ENCODE measurements at places on chromosomes 12 and 14.

DNA sequence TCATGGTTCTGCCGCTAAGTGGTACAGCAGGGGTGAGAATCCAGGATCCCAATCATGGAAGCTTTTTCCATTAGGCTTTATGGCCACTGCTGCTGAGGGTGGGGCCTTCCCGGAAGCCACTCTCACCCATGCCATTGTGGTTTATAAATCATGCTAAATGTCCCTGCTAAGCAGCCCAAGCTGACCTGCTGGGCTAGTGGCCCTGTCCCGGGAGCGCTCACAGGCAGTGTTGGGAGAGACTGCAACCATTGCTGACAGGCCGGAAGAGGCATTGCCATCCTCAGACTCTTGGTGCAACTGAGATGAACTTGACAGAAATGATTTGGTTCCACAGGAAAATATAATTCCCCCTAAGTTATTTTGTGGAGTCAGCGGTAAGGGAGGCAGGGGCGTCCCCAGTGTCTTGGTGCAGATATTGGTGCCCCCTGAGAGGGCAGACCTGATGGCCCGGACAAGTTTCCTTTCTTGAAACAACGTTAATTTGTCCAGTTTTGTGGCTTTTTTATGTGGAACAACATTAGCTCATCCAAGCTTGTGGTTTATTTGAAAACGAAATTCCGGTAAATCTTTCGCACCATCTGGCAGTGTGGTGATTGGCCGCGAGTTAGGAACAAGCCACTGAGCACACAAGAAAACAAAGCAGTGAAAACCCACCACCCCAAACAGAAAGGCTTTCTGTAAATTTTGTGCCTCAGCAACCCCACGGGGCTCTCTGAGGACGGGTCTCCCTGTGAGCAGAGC is 82.3 kb downstream of the SSPN start:
- DNase-seq: no peak
- H3K4me1 ChIP-seq: peaks cover 15% of the 10 kb centered on the region
- H3K27ac ChIP-seq: no peak overlapping the region
- no peak overlapping the region for H3K4me3 ChIP-seq

DNA sequence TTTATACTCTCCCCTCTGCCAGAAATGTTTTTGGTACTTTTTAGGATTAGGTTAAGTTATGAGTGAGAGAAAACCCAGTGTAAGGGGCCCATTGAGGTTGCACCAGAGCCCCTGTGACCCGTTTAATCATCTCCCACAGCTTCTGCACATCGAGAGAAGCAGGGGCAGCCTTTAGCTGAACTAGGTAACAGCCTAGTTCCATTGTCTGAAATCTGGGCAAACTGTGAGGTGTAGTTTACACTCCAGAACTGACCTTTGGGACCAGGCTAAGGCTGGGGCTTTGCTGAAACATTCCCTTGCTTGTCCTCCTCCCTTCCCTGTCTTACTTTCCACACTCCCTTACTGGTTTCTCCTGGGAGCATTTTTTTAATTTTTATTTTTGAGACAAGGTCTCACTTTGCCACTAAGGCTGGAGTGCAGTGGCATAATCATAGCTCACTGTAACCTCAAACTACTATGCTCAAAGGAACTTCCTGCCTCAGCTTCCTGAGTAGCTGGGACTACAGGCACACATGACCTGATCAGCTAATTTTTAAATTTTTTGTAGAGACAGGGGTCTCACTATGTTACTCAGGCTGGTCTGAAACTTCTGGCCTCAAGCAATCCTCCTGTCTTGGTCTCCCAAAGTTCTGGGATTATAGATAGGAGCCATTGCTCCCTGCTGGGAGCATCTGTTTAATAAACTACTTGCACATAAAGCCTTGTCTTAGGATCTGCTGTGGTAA is 25.9 kb upstream of the DHRS2 start:
- no peaks in the 10 kb centered on the region for H3K27me3 ChIP-seq
- no peak overlapping the region for H3K27ac ChIP-seq
- H3K36me3 ChIP-seq: no peaks in the 10 kb centered on the region
- no peak for DNase-seq

DNA sequence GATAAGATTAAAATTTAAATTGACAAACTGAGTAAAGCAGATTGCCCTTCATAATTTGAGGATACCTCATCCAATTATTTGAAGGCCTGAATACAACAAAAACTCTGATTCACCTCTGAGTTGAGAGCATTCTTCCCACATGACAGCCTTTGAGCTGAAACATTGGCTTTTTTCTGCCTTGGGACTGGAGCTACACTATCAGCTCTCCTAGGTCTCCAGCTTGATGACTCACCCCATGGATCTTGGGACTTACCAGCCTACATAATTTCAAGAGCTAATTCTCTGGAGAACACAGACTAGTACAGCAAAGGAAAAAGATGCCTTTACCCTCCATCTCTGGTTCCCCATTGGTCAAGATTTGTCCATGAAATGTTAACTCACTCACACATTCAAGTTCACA is 555.1 kb downstream of the FOXG1 start:
- H3K36me3 ChIP-seq: no peaks in the 10 kb centered on the region
- no peak overlapping the region for H3K27ac ChIP-seq
- no peaks in the 10 kb centered on the region for H3K4me1 ChIP-seq
- no peak overlapping the region for H3K4me3 ChIP-seq
- no peaks in the 10 kb centered on the region for H3K27me3 ChIP-seq
- DNase-seq: no peak

DNA sequence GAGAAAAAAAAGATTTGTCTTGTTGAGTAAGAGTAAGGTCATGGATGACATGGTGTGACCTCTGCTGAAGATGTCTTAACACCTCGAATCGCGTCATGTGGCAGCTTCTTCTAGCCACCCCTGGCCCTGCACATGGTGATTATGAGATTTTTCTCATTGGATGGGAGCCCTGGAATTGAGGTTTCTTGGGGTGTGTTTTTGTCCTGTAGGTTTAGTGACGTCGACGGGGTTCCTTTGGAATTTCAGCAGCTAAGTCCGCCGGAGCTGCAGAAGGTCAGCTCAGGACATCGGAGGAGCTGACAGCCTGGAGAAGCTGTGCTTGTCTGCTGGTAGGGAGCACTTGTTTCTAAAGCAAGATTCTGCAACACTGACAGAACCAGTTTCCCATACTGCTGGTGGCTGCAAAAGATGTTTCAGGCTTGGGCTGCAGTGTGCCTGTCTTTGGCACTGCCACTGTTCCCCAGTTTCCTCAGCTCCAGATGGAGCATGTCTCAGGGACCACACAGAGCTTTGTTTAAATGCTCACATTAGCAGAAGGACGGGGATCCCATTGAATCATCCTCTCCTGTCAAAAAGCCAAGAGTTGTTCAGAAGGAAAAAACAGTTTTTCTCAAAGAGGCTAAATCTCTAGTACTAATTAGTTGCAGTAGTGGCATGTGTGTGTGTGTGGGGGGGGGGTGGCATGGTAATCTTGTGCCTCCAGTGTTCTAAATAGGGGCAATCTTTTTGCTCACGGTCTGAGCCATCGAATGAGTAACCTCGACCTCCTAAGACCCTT is 5.2 kb upstream of the FOS start:
- DNase-seq: peak; percentile 56
- no peaks in the 10 kb centered on the region for H3K27me3 ChIP-seq
- no peak overlapping the region for H3K27ac ChIP-seq

GRCh38 chr12:56781726-56782125 is 18.6 kb downstream of the HSD17B6 start:
- H3K36me3 ChIP-seq: no peaks in the 10 kb centered on the region
- no peak for DNase-seq
- H3K27me3 ChIP-seq: no peaks in the 10 kb centered on the region

DNA sequence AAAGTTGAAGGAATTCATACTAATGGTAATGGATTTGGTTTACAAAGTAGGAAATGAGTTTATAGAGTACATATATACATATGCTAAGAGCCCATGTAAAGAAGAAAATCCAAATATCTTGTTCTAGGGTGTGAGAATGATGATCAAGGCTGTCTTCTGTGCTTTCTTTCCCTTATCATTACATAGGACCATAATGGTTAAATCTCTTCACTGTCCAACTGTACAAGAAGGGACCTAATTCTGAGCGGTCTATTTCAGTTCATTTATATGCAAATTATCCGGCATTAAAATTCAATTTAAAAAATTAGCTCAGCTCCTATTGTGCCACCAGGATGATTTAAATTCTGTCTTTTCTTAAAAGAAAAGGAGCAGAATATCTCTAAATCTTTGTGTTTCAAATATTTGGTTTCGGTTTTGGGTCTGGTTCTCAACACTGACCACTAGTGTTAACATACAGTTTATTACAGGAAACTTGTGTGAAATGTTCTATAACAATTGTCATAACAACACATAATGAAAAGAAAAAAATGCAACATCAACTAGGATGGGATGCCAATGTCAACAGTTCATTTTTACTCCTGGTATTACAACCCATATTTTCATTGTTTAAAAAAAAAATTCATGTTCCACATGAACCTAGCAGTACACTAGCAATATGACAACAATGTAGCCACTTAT is 16.8 kb downstream of the OR4K1 start:
- H3K27me3 ChIP-seq: no peaks in the 10 kb centered on the region
- DNase-seq: no peak
- no peak overlapping the region for H3K27ac ChIP-seq
- no peaks in the 10 kb centered on the region for H3K4me1 ChIP-seq

GRCh38 chr14:92800012-92800411 is 5.9 kb downstream of the GOLGA5 start:
- no peaks in the 10 kb centered on the region for H3K36me3 ChIP-seq
- DNase-seq: no peak
- no peak overlapping the region for H3K4me3 ChIP-seq
- H3K27ac ChIP-seq: no peak overlapping the region
- no peaks in the 10 kb centered on the region for H3K27me3 ChIP-seq

GRCh38 chr12:4356041-4356327 is 23.5 kb downstream of the FGF23 start:
- H3K4me1 ChIP-seq: no peaks in the 10 kb centered on the region
- H3K4me3 ChIP-seq: no peak overlapping the region
- H3K27me3 ChIP-seq: no peaks in the 10 kb centered on the region
- H3K27ac ChIP-seq: no peak overlapping the region
- H3K36me3 ChIP-seq: no peaks in the 10 kb centered on the region

DNA sequence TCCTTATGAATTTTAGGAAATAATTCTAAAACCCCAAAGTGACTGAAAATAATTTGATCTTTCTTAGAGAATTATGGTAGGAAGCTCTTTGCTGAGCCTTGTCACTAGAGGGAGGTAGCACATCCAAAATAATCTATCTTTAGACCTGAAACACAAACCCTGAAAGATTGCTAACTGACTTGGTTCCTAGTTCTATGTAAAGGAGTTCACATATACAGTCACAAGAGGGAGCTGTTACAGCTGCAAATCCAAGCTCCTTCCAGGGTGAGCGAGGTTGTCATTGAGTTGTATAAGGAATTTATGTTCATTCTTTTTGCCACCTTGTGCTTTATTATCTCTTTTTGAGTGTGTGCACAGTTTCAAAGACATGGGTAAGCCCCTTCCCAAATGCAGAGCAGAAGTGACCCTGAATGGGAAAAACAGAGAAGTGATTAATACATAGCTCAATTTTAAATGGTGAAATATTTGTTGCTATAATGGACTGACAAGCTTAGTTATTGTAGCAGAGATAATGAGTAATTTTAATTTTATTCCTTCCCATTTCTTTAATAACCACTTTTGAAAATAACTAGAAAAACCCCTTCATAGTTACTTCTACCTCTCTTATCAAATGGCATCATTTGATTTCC is 387.9 kb downstream of the DAD1 start:
- no peaks in the 10 kb centered on the region for H3K27me3 ChIP-seq
- no peak overlapping the region for H3K4me3 ChIP-seq
- no peak overlapping the region for H3K27ac ChIP-seq
- no peaks in the 10 kb centered on the region for H3K4me1 ChIP-seq

DNA sequence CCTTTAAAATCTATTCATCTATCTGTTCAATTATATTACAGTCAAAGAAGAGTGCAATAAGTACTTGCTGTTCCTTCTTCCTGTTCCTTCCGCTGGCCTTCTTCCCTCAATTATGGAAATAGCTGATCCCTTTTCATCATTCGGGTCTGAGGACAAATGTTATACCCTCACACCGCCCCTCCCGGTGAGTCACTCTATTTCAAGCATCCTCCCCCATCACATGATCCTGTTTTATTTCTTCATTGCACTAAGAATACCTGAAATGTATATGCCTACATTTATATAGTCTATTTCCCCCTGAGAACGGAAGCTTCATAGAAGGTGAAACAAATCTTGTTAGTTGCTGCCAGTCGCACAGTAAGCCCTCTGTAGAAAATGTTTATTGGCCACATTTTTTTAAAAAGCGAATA is 2.5 kb downstream of the SLC38A1 start:
- no peak overlapping the region for H3K4me3 ChIP-seq
- no peak for DNase-seq
- H3K4me1 ChIP-seq: peaks cover 19% of the 10 kb centered on the region

DNA sequence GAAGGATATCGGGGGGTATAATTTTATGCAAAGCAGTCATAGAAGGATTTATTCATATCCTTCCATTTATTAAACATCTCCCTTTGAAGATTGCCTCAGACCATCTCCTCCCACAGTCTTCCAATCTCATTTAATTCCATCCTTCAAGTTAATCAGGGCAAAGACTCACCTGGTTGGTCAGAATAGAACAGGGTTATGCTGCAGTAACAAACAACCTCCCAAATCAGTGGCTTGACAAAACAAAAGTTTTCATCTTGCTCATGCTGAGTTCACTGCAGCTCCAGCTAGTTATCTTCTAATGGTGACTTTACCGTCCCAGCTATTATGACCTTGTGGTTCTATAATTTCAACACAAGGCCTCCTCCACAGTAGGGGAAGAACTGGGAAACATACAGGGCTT is 48.8 kb upstream of the MTERF2 start:
- H3K4me3 ChIP-seq: no peak overlapping the region
- no peaks in the 10 kb centered on the region for H3K27me3 ChIP-seq
- no peaks in the 10 kb centered on the region for H3K36me3 ChIP-seq
- DNase-seq: no peak

DNA sequence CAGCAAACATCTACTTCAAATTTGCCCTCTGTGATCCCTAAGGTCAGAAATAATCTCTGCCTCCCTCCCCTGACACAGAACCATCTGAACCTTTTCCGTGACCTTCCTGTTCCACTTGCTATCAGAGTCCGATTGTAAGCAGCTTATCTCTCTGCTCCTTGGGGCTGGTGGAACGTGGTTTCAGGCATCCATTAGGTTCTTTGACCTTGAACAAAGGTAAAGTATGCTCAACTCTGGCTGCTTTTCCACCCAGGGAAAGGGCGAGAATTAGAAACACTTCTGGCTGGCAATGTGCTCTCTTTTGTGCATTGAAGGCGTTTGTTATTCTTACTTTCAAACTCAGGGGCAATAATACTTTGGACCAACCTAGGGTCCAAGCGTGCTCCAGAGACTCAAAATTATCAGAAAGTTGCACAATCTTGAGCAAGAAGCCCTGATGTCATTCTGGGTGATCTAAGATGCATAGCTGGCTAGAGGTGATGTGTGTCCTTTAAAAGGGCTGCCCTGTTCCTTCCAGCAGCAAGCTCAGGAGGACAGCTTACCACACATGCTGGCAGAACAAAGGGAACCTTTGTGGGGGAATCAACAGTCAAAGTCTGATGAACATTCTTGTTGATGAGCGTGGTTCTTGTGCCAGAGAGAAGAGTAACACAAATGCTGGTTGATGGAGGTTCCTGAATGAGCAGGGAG is 29.8 kb downstream of the ADGRD1 start:
- H3K27me3 ChIP-seq: no peaks in the 10 kb centered on the region
- DNase-seq: no peak
- H3K4me1 ChIP-seq: no peaks in the 10 kb centered on the region
- no peak overlapping the region for H3K4me3 ChIP-seq
- no peak overlapping the region for H3K27ac ChIP-seq

- no peaks in the 10 kb centered on the region for H3K27me3 ChIP-seq
- H3K4me1 ChIP-seq: no peaks in the 10 kb centered on the region
- DNase-seq: peak; percentile 17
- no peaks in the 10 kb centered on the region for H3K36me3 ChIP-seq
Observed at GRCh38 chr14:93880021-93880820, 46.9 kb upstream of the FAM181A start.
